ENCODE measurements at places on chromosomes 1 and 21.
A peak's percentile ranks its signal among the peaks of the same experiment; 100 is the strongest.

DNA sequence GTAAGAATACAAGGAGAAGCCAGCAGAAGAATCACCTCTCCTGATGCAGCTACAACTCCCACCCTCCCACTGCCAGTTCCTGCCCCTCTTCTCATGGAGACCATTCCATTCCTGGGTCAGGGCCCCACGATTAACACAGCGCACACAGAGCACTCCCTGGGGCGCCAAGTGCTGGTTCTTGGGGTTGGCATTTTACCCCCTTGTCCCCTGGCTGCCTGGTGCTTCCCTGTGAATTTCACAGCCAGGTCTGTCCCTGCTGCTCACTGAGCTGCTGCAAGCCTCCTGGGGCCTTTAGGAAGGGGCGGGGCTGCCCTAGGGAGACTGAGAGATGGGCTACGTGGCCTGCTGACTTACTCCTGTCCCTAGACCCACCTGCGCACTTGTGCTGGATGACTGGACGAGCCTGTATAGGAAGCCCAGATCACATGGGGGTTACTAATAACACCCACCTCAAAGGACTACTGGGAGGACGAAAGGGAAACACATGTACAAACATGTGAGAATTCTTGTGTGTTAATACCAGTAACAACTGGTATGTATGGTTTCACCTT, 4.8 kb downstream of the ZNF672 start:
- H3K27me3 ChIP-seq, result no peaks in the 10 kb centered on the region
- H3K4me3 ChIP-seq, result no peak overlapping the region
- H3K4me1 ChIP-seq, result peaks cover 9% of the 10 kb centered on the region
- no peaks in the 10 kb centered on the region for H3K36me3 ChIP-seq

GRCh38 chr21:45080639-45081414, 6.4 kb downstream of the ADARB1 start:
- H3K4me3 ChIP-seq, result no peak overlapping the region
- H3K27me3 ChIP-seq, result no peaks in the 10 kb centered on the region
- no peaks in the 10 kb centered on the region for H3K36me3 ChIP-seq
- H3K4me1 ChIP-seq, result no peaks in the 10 kb centered on the region

DNA sequence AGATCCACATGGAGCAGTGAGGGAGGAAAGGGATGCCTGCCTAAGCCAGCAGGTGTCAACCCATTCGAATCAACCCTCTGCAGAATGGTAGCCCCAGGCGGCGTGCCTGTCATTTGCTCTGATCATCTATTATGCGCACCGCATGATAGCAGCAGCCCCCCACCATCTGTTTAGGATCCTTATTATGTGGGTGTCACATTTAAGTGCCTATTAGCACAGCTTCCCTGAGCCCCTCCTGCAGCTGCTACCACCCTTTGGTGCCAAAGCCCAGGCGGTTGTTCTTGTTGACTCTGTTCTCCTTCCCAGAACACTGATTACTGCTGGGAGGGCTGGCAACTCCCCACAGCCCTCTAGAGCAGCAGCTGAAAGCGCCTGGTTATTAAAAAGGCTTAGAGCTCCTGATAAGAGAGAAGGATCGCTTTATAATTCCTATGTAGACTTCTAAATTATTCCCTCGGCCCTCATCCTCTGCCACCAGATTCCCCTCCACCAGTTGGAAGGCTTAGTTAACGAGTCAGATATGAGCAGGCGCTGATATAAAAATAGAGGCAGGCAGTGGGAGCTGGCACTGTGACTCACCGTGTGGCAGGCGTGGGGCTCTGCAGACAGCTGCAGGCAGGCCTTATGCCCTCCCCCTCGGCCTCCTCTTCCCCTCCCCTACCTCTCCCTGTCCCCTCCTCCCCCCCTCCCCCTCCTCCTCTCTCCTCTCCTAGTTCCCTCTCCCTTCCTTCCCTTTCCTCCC, 23.0 kb downstream of the ACTA1 start:
- H3K4me3 ChIP-seq, result no peak overlapping the region
- no peaks in the 10 kb centered on the region for H3K36me3 ChIP-seq
- peak; percentile 87 for DNase-seq
- no peak overlapping the region for H3K27ac ChIP-seq

DNA sequence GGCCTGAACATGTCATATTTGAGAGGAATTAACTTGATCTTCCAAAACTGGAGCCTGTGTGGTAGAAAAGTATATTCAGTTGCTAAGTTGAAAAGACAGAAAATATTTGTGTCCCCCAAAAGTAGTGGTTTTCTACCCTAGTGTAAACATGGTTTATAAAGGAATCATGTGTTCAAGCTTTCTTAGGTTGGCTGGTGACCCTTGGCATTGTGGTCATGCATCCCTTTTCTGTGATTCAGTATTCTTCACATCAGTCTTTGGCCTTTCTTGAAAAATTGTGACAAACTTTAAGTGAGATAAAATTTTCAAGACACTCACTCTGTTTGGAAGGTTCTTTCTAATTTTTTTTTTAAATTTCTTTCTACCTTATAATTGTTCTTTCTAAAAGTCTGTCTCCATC, 193.2 kb downstream of the DHRS3 start:
- no peaks in the 10 kb centered on the region for H3K27me3 ChIP-seq
- H3K4me3 ChIP-seq, result no peak overlapping the region
- H3K4me1 ChIP-seq, result peaks cover 8% of the 10 kb centered on the region
- H3K27ac ChIP-seq, result no peak overlapping the region

GRCh38 chr1:221714227-221715152, 27.4 kb downstream of the DUSP10 start:
- no peaks in the 10 kb centered on the region for H3K36me3 ChIP-seq
- no peak overlapping the region for H3K4me3 ChIP-seq
- no peak for DNase-seq
- no peaks in the 10 kb centered on the region for H3K27me3 ChIP-seq
- H3K4me1 ChIP-seq, result peaks cover 56% of the 10 kb centered on the region
- H3K27ac ChIP-seq, result peak overlapping the region; percentile 74

- no peak for DNase-seq
- H3K27me3 ChIP-seq, result no peaks in the 10 kb centered on the region
- H3K27ac ChIP-seq, result no peak overlapping the region
- H3K4me1 ChIP-seq, result peaks cover 2% of the 10 kb centered on the region
- H3K4me3 ChIP-seq, result no peak overlapping the region
Measured at GRCh38 chr21:42503711-42504110, 7.7 kb upstream of the RSPH1 start.

GRCh38 chr1:14666373-14666772, 67.9 kb downstream of the KAZN start:
- H3K36me3 ChIP-seq, result no peaks in the 10 kb centered on the region
- DNase-seq, result no peak
- no peak overlapping the region for H3K27ac ChIP-seq
- no peak overlapping the region for H3K4me3 ChIP-seq
- H3K27me3 ChIP-seq, result no peaks in the 10 kb centered on the region
- peaks cover 4% of the 10 kb centered on the region for H3K4me1 ChIP-seq

- peak overlapping the region; percentile 91 for H3K27ac ChIP-seq
- peak overlapping the region; percentile 84 for H3K4me3 ChIP-seq
- H3K4me1 ChIP-seq, result peaks cover 14% of the 10 kb centered on the region
- H3K27me3 ChIP-seq, result peaks cover 22% of the 10 kb centered on the region
Measured at GRCh38 chr1:84479998-84480397, 932 bp downstream of the RPF1 start.

GRCh38 chr1:243550276-243550675, 294.4 kb downstream of the SDCCAG8 start:
- H3K4me1 ChIP-seq, result no peaks in the 10 kb centered on the region
- H3K27ac ChIP-seq, result no peak overlapping the region
- H3K4me3 ChIP-seq, result no peak overlapping the region
- no peak for DNase-seq

- DNase-seq, result peak; percentile 84
- H3K27ac ChIP-seq, result peak overlapping the region; percentile 78
- H3K4me3 ChIP-seq, result no peak overlapping the region
- H3K36me3 ChIP-seq, result no peaks in the 10 kb centered on the region
- H3K27me3 ChIP-seq, result no peaks in the 10 kb centered on the region
Measured at GRCh38 chr1:159970932-159971342, 16.9 kb upstream of the SLAMF9 start.

- no peak for DNase-seq
- no peaks in the 10 kb centered on the region for H3K27me3 ChIP-seq
- H3K4me1 ChIP-seq, result peaks cover 14% of the 10 kb centered on the region
- no peak overlapping the region for H3K27ac ChIP-seq
Measured at GRCh38 chr1:183144752-183145151, 41.3 kb upstream of the LAMC2 start.

GRCh38 chr21:27362249-27362648, 395.4 kb upstream of the ADAMTS5 start:
- H3K36me3 ChIP-seq, result no peaks in the 10 kb centered on the region
- peaks cover 10% of the 10 kb centered on the region for H3K4me1 ChIP-seq
- H3K27me3 ChIP-seq, result no peaks in the 10 kb centered on the region
- no peak overlapping the region for H3K27ac ChIP-seq
- no peak overlapping the region for H3K4me3 ChIP-seq

GRCh38 chr1:220706480-220706879, 16.3 kb downstream of the C1orf115 start:
- no peak overlapping the region for H3K4me3 ChIP-seq
- no peaks in the 10 kb centered on the region for H3K27me3 ChIP-seq
- no peaks in the 10 kb centered on the region for H3K4me1 ChIP-seq
- no peak overlapping the region for H3K27ac ChIP-seq

GRCh38 chr1:214707306-214708087, 104.5 kb downstream of the CENPF start:
- H3K27ac ChIP-seq, result peak overlapping the region; percentile 67
- no peaks in the 10 kb centered on the region for H3K36me3 ChIP-seq
- H3K4me1 ChIP-seq, result no peaks in the 10 kb centered on the region
- no peaks in the 10 kb centered on the region for H3K27me3 ChIP-seq
- peak; percentile 50 for DNase-seq
- H3K4me3 ChIP-seq, result no peak overlapping the region

DNA sequence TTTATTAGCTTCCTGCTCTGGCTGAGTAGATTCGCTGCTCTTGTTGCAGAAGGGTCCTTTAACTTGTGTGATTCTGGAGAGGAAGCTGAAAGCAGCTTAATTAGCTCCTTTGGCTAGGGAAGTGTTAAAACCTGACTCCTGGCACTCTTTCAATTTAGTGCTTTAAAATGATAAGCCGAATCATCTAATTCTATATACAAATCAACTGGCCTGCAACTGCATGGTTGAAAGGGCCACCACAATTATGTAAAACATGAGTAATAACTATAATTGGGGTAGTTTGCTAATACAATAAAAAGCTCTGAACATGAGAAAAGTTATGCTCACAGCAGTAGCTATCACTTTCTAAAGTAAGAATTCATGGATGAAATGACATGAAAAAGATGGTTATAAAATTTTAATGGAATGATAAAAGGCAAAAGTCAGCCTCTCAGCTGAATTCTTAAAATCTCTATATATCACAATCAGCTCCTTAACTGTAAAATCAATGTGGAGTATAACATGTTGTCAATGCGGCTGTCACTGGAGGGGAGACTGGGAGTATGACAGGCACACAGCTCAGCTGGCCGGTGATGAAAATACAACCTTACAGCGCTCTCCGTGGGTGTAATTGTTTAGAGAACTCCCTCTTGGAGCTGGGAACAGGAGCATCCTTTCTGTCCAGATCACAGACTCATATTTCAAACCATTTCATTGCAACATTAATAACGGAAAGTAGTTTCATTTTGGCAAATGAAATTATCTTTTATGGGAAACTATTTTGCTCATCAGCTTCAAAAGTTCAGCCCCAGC, 324.4 kb downstream of the KCTD3 start:
- H3K4me3 ChIP-seq, result no peak overlapping the region
- H3K4me1 ChIP-seq, result no peaks in the 10 kb centered on the region
- no peaks in the 10 kb centered on the region for H3K36me3 ChIP-seq
- DNase-seq, result no peak
- peaks cover 14% of the 10 kb centered on the region for H3K27me3 ChIP-seq
- H3K27ac ChIP-seq, result no peak overlapping the region

DNA sequence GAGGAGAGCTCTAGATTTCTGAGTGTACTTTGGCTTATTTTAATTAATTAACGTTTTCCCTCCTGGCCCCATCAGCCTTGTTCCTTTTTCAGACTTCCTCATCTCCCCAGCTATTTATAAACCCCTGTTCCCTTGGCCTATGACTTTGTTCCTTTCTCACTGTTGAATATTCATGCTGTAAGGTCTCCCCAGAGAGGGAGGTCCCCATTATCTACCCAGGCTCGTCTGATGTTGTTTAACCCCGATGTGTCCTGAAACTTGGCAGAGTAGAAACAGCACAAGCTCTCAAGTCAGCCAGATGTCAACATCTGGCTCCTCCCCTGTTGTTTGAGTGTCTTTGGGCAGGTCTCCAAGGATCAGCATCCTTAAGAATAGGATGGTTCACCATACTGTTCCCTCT, 153.6 kb downstream of the HIVEP3 start:
- no peak for DNase-seq
- no peak overlapping the region for H3K4me3 ChIP-seq
- no peaks in the 10 kb centered on the region for H3K36me3 ChIP-seq
- H3K27ac ChIP-seq, result no peak overlapping the region
- H3K27me3 ChIP-seq, result no peaks in the 10 kb centered on the region
- peaks cover 7% of the 10 kb centered on the region for H3K4me1 ChIP-seq

DNA sequence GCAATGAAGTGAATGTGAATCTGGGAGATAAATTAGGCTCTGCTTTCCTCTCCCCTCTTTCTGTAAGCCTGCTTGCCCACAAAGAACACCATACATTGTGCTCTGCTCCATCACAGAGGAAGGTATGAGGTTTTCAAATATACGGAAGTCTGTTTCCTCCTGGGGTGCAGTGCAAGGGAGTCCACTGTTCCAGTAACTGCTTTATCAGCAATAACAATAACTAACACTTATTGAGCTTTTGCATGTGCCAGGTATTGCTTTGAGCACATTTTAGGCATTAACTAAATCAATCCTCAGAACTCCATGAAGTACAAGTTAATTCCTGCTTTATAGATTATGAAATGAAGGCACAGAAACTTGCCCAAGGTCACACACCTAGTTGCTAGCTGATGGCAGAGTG, 10.0 kb downstream of the LTN1 start:
- no peak overlapping the region for H3K27ac ChIP-seq
- H3K4me3 ChIP-seq, result no peak overlapping the region
- no peaks in the 10 kb centered on the region for H3K4me1 ChIP-seq
- no peaks in the 10 kb centered on the region for H3K36me3 ChIP-seq

DNA sequence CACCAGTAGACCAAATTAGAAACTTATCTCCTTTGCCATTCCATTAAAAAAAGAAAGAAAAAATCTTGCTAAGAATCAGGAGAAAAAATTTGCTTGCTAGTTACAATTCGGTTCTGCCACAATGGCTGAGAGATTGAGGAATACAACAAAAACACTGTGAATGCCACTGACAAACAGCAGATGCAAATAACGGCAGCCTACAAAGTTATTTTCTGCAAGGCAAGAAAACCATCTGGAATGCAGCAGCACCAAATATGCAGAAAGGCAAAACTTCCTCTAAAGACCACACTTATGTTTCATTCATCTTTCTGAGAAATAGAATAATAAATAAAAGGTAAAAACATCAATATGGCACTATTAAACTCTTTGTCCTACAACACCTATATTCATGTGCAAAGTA, 75.7 kb downstream of the ENAH start:
- H3K27ac ChIP-seq, result no peak overlapping the region
- no peak overlapping the region for H3K4me3 ChIP-seq
- no peaks in the 10 kb centered on the region for H3K36me3 ChIP-seq
- H3K4me1 ChIP-seq, result peaks cover 19% of the 10 kb centered on the region

DNA sequence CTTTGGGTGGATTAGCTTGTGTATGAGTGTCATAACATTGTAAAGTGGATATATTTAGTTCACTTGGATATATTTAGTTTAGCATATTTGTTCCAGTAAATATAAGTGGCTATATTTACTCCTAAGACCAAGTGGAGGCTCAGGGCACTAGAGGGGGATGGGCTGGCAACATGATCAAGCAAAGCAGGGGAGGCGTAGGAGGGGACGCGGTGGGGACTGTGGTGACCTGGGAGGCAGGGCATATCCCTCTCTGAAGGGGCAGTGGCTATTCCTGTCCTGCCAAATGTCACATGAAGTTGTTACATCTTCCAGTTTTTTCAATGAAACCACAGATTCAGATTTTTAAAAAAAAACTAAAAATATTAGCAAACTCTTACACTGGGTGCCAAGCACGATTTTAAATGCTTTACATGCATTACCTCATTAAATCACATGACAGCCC, 51.9 kb upstream of the EDN2 start:
- no peak overlapping the region for H3K27ac ChIP-seq
- peaks cover 4% of the 10 kb centered on the region for H3K27me3 ChIP-seq
- DNase-seq, result no peak
- no peak overlapping the region for H3K4me3 ChIP-seq

Data from hepatocyte (in vitro differentiated cells).